ENCODE measurements at places on chromosomes 3 and 15.

- DNase-seq = no peak
Observed at GRCh38 chr3:169699536-169700050, 36.1 kb upstream of the MECOM start.

DNA sequence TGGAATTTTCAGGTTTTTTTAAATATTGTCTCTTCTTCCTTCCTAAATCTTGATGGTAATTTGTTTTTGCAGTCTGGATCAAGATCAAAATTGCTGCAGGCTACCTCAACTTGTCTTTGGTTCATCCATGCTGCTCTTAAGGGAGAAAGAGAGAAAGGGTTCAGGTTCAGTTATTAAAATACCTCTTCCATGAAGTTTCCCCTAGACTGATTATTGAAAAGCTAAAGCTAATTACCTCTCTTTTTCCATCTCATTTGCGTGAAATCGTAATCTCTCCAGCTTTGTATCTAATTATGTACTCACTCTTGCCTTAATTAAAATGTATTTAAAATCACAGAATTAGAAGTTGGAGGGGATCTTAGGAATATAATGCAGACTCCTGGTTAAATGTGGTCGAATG is 52.7 kb downstream of the SLC28A2 start:
- DNase-seq = no peak

DNA sequence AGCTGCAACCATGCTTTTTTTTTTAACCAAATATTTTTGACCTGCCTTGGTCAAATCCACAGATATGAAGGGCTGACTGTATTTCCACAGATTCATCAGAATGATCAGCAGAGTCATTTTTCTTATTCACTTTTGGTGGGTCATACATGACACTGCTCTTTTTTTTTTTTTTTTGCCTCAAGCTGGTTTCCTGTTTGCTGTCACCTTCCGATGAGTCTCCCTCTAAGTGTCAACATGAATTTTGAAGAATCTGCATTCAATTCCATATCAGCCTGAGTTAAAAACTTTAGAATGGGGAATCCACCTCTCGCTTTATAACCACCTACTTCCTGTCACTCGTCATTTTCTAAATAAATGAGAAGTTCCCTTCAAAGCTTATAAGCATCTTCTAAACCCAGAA is 2.2 kb upstream of the SLC12A8 start:
- DNase-seq = no peak

DNA sequence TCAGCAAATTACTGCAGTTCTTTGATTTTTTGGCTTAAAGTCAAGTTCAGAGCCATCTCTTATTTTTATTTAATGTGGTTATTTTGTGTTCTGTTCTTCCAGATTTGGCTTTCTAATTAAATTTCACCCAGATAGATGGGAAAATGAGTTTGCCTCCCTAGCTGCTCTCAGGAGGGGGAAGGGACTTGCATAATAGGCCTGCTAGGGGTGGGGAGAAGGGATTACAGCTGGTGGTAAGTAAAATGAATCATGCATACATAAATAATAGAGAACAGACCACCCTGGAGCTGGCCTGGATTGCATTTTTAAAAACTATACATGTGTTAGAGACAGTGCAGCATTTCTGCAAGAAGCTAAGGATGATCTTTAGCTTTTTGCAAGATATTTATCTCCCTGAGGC is 3.9 kb upstream of the PXYLP1 start:
- no peak for DNase-seq

DNA sequence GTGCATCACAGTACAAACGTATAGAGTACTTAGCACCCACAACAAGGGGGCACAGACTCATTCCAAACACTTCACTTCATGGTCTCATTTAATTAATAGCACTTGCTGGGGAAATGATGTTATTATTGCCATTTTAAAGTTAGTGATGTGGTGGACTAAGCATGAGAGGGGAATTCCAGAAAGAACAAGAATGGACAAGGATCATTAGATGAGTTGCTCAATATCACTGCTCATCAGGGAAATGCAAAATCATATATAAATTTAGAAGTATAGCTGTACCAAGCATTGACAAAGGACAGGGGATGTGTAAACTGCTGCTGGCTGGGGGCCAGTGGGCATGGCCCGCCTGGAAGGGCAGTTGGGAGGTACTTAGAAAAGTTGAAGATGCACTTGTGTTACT is 14.6 kb downstream of the PRR20G start:
- DNase-seq = no peak

GRCh38 chr3:129387487-129387886 is 40.9 kb downstream of the EFCAB12 start:
- no peak for DNase-seq

GRCh38 chr3:193768070-193768394 is 175.0 kb downstream of the OPA1 start:
- DNase-seq = no peak

GRCh38 chr3:194223951-194224350 is 88.0 kb downstream of the HES1 start:
- DNase-seq = no peak

DNA sequence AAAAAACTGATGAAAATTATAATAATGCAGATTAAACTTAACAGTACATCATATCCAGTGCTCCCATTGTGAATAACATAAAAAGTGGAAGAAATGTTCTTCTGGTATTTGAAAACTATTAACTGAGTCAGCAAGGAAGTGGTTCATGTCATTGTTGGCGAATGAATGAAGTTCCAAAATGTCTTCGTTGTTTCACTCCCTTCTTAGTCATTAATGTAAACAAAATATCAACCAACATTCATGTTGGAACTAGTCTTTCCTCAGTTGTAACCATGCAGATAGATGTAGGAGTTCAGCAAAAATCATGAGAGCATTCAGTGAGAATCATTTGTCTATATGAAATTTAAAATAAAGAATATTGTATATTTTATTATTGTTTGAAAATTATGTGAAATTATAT is 44.1 kb upstream of the ICE2 start:
- DNase-seq = no peak

DNA sequence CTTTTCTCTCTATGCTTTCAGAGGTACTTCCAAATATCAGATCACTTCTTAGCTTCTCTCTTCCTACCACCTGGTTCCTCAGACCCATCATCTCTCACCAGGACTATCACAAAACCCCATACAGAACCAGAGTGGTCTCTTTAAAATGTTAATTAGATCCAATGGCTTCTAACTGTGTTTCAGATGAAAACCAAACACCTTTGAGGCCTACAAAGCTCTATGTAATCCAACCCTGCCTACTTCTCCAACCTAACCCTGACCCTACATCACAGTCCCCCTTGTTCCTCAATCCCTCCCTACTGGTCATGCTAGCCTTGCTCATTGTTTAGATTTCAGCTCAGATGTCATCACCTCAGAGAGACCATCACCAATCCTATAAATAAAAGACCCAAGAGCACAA is 34.8 kb downstream of the SUMF1 start:
- no peak for DNase-seq

Measured in midbrain (tissue), 1 donor.